ENCODE measurements at places on chromosomes 3 and 15.

- DNase-seq, result no peak
These were observed 120.4 kb upstream of the P2RY1 start for GRCh38 chr3:152714507-152714906.

GRCh38 chr15:94070356-94071295 lies 160.7 kb upstream of the MCTP2 start:
- no peak for DNase-seq

- no peak for DNase-seq
These were observed 1174.7 kb downstream of the ZPLD1 start for GRCh38 chr3:103609472-103609871.

DNA sequence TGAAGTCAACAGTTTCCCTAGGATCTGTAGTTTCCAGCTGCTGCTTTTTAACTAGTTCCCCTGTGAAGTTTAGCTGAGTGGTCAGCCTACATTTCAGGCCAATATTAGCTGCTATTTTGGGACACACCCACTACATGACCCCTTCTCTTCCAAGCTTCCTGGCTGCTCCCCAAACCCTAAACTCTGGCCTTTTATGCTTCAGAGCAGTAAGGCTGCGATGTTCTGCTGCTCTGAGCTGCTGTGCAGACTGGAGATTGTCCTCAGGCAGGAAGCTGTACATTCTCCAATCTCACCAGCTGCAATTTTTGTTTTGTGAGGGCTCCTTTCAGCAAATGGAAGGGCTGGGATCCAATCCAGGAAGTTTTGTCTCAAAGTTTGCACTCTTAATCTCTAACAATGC lies 48.0 kb upstream of the WDR72 start:
- DNase-seq, result no peak

DNA sequence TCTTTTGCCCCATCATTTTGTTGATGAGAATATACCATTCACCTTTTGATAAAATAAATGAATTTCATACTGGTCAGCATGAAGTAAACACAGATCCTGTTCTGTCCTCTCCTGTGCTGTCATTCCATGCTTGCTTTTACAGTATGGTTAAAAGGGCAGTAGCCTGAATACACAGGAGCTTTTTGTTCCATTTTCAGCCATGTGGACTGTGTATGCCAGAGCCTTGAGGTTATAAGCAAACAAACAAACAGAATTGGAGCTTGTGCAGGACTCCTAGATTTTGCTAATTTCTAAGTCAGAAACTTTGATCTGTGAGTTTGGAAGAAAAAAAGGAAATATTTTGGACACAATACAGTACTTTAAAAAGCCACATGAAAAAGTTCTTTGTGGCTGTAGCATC lies 91.9 kb downstream of the LRRC28 start:
- DNase-seq, result no peak

DNA sequence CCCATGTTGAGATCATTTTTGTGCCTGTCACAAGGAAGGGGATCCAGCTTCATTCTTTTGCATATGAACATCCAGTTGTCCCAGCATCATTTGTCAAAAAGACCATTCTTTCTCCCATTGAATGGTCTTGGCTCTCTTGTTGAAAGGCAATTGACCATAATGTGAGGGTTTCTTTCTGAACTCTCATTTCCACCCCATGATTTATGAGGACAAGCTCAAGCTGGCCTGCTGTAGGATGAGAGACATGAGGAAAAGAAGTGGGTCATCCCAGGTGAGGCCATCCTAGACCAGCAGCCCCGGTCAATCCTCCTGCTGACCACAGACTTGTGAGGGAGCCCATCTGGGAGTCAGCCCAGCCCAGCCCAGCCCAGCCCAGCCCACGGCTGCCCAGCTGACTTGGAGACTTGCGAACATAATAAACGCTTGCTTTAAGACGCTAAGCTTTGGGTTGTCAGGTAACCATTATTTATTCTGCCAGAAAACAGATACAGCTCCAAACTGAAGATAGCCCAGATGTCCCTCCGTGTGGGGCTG lies 69.0 kb downstream of the LINGO1 start:
- no peak for DNase-seq

- no peak for DNase-seq
These were observed 10.1 kb upstream of the CHCHD6 start for GRCh38 chr3:126693921-126694320.

GRCh38 chr3:123421353-123422174 lies 27.3 kb downstream of the ADCY5 start:
- no peak for DNase-seq

DNA sequence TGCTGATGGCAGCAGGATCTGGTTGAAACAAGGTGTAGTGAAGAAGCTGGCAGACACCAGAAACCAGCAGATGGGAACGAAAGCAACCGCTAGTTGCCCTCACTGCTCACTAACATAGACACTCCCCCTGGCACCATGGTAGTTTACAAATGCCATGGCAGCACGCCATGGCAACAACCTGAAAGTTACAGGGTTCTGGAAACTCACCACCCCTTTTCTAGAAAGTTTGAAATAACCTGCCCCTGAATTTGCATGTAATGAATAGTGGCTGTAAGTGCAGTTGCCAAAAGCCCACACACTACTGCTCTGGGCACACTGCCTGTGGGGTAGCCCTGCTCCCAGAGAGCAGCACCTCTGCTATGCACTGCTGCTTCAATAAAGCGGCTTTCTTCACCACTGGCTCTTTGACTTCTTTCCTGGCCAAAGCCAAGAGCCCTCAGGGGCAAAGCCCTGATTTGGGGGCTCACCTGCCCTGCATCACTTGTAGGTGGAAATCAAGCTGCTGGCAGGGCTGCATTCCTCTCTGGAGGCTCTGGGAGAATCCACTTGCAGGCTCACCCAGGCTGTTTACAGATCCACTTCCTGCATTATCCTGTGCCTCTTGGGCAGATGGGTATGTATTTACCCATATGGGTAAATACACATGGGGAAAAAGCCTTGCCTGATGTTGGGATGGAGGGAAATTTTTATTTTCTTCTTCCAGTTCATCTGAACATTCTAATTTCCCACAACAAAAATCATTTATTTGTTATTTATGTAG lies 2.0 kb upstream of the GP9 start:
- no peak for DNase-seq

GRCh38 chr15:53512029-53512428 lies 247.4 kb downstream of the WDR72 start:
- no peak for DNase-seq

DNA sequence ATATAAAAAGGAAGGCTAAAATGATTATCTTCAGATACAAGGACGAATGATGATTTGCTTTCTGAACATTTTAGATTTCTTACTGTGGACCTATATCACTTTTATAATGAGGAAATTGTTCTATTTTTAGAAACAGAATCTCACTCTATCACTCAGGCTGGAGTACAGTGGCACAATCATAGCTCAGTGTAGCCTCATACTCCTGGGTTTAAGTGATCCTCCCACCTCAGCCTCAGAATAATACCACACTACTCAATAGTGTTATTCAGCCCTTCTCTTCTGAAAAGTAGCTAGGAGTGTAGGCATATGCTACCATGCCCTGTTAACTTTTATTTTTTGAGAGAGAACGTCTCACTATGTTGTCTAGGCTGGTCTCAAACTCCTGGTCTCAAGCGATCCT lies 15.8 kb downstream of the DNAJC13 start:
- DNase-seq, result no peak

DNA sequence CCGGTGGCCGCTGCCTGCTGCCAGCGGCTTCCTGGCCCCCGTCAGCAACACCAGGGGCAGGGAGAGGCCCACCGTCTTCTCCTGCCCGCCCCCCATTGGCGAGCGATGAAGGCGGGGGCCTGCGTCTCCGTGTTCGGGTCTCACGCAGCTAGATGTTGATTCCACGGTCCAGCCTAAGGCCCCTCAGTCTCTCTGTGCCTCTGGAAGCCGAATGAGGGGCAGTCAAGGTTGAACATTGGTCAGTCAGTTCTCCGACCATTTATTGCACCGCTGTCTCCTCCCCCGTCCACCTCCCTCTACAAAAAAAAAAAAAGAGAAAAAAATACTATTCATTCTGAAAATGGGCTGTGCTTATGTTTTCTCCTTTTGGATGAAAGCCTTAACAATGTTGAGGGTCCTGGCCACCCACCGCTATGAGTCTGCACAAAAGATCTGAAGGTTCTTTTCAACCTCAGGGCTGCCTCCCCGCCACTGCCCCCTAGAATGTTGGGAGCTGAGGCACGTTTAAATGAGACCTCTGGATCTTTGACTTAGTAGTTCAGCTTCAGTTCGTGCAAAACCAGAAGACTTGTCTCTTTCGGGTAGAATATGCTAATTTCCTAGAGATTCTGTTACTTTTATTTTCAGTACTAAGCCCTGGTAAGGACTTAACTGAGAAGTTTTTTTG lies 736 bp downstream of the IREB2 start:
- DNase-seq, result no peak

- no peak for DNase-seq
These were observed 602.1 kb downstream of the VGLL3 start for GRCh38 chr3:86388820-86389219.

- no peak for DNase-seq
These were observed 17.7 kb downstream of the POC1A start for GRCh38 chr3:52136513-52136912.

- no peak for DNase-seq
These were observed 115.9 kb upstream of the EPHA3 start for GRCh38 chr3:88991496-88991895.

DNA sequence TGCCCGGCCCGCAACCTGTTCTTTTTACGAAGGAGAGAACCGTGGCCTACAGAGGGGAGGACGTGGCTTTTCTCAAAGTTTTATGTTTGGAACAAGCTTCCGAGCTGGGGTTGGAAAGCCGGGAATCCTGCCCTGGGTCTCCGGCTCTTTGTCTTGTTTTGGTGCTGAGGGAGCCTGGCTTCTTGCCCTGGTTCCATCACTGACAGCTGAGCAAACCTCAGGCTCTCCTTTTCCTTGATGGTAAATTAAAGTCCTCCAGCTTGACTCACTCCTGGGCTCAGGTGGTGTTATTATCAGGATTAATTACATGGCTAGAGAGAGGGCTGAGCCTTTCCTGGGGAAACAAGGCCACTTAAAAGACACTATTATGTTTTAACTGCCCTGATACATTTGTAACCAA lies 289.5 kb upstream of the RGMA start:
- DNase-seq, result no peak

DNA sequence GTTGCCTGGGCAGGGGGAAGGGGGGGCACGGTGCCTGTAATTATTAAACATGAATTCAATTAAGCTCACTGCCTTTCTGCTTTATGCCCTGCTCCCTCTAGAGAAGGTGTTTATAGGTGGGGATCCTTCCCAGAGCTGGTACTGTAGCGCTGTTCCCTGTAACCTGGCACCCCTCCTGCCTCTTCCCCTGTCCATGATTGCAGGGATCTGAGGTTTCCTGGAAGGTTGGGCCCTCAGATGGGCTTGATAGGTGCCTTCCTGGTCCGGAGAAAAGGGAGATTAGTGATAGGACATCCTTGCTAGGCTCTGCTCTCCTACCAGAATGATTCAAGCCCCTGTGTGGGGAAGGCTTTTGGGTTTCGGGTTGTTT lies 2.1 kb upstream of the FAM131A start:
- no peak for DNase-seq

DNA sequence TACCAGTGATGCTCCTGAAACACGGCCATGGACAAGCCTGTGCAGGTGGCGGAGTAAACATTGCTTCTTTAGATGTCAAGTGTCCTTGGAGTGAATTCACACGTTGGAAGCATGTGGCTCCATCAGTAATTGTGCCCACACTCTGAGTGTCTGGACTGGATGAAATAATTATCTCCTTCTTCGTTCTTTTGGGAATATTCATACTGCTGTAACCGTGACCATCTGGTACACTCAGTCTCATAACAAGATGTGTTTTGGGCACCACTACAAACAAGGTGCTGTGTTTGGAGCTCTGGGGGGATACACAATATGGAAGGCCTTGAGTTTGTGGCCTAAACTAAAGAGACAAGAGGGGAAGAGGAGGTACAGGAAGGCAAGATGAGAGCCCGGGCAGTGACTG lies 165.6 kb downstream of the APBA2 start:
- DNase-seq, result no peak

Measured in activated T-helper 1 cell treated with anti-CD3 and anti-CD28 coated beads, Interleukin-2, amount 50 U/mL, for 16 hours (primary cell).